ENCODE measurements at places on chromosomes 11 and 22. TPM values are rescaled to one million over a fixed set of nuclear protein-coding genes. Genes with fewer than 3 reads are reported as not detected.

The SMC1B gene
- polyA plus RNA-seq = not detected

The FAR1 gene
- 77.0 TPM for polyA plus RNA-seq

GRCh38 chr22:27825174-27825573 is 23.6 kb upstream of the MN1 start:
- peak; percentile 14 for DNase-seq

DNA sequence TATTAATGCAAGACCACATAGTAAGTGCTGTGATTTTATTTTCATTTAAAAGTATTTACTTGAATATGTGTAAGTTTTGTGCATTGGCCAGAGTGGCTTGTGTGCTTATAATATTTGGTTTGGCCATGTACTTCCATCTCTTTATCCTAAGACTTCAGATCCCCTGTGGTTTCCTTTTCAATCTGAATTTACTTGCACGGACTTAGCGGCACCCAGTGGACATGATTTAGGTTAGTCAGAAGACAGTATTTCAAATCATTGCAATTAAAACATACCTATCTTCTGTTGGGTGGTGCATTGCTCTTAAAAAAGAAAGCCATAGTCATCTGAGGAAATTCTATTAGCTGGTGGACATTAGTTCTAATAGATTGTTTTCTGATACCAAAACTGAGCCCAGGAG is 30.7 kb downstream of the PIWIL4 start:
- H3K27me3 ChIP-seq = no peaks in the 10 kb centered on the region
- peaks cover 7% of the 10 kb centered on the region for H3K4me1 ChIP-seq
- peaks cover 57% of the 10 kb centered on the region for H3K36me3 ChIP-seq
- DNase-seq = peak; percentile 54
- no peak overlapping the region for H3K27ac ChIP-seq
- no peak overlapping the region for H3K4me3 ChIP-seq
